ENCODE measurements at places on chromosomes 4 and X.

- no peak for DNase-seq
These were observed 105.9 kb upstream of the SCOC start for GRCh38 chr4:140267576-140267975.

DNA sequence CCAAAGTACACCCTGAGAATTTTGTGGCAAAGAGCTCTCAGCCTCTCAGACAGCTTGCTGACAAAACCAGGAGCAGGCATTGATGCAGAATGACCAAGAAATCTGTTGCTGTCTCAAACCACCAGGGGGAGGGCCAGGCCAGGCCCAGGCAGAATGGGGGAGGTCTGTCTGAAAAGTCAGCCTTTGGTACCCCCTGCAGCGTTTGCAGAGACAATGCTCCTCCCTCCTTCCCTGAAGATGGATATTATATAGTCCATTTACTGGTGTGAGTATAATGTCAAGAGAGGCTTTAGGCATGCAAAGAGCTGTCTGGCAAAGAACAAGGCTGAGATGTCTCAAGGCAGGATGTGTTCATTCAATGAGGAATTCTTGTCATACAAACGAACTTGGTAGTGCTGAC, 52.9 kb upstream of the TRPC5OS start:
- DNase-seq: no peak

DNA sequence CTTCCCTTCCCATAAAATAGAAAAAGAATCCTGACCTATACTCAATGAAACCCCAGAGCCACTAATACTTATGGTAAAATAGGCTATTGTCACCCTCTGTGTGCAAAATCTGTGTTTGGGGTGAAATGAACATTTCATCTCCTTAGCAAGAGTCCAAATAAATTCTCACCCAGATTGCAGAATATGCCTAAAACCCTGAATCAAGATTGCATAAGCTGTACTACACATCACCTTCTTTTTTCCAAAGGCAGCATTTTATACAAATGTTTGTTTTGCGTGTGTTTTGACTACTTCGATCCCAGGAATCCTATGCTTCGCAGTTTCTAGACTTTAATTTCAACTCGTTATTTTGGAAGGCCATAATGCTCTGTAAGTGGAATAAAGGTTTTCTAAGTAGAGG, 12.2 kb upstream of the HADH start:
- DNase-seq: no peak

DNA sequence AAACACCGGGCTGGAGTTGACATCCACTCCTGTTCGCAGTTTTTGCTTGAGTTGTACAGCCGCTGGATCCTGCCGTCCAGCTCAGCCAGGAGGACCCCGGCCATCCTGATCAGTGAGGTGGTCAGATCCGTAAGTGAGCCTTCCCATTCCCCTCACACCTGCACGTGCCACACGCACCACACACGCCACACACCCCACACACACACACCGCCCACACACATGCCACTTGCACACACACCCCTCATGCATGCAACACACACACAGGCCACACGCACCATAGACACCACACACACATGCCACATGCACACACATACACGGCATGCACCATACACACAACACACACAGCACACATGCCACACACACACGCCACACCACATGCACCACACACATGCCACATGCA, 20.1 kb upstream of the MSANTD1 start:
- no peak for DNase-seq

DNA sequence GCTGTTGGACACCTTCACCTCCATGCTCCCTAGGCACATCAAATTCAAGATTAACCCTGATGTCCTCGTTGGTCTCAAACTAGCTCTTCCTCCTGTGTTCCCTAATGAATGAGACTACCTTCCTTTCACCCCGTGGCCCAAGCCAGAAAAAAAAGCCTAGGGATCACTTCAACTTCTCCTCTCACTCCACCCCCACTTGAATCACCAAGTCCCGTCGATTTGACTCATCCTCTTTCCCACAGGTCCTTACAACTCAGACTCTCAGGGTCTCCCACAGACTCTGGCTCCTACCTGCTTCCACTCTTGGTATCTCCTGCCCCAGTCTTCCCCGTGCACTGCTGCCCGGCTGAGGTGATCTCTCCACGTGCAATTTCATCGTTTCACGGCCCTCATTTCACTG, 8.5 kb downstream of the SLC25A43 start:
- no peak for DNase-seq

GRCh38 chr4:87966095-87966496, 9.4 kb upstream of the SPP1 start:
- no peak for DNase-seq

DNA sequence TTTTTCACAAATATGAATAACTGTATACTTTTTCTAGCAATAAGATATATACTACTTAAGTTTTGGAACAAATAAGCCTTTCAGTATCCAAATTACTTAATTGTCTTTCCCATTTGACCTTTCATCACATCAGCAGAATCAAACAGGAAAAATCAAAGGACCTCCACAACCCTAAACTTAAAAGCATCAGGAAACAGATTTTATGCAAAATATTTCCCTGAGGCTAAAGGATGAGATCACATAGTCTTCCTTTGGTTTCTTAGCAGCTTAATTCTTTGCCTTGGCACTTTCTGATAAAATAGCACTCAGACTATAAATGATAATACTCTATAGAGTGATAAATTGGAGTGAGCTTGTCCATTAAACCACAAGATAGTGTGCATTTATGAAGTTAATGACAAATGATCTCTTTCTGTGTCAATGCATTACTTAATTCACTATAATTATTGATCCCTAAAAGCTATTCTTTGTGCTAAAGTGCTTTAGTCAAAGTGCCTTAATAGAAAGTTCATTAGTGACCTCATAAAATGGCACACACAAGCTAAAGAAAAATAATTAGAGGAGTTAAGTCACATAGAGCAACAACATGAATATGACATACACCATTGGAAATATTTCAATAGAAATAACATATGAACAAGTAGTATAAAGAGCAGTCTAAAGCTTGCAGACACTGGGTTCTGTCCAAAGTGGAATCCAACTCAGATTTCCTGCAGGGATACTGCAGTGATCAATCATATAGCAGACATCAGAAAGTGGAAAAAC, 15.7 kb upstream of the NDST3 start:
- no peak for DNase-seq

- DNase-seq: no peak
These were observed 448.0 kb downstream of the NKX6-1 start for GRCh38 chr4:84051089-84051488.

DNA sequence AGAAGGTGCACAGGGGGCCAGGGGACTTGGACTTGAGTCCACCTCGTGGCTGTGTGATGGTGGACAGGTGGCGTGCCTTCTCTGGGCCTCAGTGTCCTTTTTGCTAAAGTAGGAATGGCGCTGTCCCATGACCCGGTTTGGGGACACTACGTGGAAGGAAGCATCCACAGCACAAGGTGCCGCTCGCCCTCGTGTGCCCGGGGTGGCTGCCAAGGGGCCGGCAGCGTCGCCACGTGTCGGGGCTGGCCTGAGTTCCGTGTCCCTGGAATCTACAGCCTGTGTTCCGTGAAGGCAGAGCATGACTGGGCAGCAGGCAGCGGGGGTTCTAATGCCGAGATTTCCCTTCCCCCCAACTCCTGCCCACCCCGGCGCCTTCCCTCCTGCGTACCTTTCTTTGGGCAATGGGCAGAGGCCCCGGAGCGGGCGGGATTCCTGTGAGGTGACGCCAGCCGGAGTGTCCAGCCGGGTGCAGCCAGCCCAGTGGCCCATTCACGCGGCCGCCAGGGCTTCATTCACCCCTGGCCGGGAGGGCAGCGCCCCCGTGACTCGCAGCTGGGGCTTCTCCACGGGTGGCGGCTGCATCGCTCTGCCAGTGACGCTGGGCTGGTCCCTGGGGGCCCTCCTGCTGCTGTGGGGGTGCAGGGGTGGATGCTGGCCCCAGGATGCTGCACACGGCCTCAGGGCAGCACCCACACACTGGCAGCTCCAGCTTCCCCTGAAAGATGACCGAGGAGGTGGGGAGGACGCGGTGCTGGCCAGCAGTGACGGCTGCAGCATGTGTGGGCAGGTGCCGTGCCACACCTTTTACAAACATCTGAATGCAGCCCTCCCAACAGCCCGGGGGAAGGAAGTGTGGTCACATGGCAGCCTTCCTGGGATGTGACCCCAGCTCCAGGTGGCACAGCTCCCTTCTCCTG, 21.2 kb downstream of the DOK7 start:
- DNase-seq: no peak
